ENCODE measurements at places on chromosomes 4 and X.

DNA sequence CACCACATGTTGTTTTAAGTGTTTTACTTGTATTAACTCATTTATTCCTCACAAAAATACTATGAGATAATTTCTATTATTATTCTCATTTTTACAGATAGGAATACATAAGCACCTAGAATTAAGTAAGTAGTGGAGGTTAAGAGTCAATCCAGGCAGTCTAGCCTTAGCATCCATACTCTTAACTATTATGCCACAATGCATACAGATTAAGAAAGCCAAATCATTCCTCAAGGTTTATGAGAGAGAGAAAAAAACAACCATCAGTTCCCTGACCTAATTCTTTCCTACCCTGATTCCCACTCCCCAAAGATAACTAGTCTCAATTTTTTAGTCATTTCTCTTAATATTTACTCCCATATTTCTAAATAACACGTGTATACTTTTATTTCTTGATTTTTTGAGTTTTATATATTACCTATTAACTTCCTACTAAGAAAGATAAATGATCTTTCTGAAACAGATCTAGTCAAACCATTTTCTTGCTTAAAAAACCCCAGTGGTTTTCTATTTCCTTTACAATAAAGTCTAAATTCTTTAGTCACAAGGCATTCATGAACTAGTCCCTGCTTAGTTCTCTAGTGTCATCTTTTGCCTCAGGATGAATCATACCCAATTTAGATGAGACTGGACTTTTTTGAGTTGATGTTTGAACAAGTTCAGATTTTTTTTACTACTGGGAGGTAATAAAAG is 16.0 kb downstream of the UBA6 start:
- no peak for DNase-seq

- DNase-seq = peak; percentile 44
Observed at GRCh38 chr4:95155759-95156451, 392.9 kb downstream of the UNC5C start.

DNA sequence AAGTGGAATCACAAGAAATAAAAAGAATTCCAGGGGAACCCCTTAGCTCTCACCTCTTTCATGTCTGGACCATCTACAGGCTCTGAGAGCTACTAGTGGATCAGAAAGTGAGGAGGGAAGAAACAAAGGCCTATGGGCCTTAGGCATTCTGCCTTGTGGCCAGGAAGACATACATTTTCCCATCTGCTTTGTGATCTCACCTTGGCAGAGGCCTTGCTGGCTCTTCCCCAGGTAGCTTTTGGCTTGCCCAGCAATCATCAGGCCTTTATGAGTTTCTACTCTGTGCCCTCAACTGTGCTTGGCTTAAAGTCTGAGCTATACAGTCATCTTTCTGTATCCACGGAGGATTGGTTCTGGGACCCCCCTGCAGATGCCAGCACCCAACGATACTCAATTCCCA is 28.3 kb upstream of the CD99L2 start:
- no peak for DNase-seq

- peak; percentile 65 for DNase-seq
Observed at GRCh38 chr4:61200187-61200915, at the start of gene ADGRL3. ADGRL3 (plus strand) TSS chr4:61200326.

DNA sequence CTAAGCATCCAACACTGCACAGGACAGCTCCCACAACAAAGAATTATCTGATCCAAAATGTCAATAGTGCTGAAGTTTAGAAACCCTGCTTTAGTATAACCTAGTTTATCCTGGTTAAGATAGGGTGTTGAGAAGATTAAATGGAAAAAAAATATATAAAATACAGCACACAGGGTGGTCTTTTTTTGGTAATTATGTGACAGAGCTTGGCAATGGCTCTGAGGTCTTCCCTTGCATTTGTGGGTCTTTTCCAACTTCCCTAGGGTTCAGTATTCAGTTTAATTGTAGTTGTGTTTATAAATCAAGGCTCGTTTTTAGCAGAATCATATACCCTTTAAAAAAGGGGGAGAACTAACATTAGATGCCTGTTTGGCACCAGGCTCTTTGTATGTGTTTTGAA is 36.6 kb downstream of the REPS2 start:
- DNase-seq = no peak

GRCh38 chr4:4854649-4855295 is 4.7 kb upstream of the MSX1 start:
- DNase-seq = no peak

- no peak for DNase-seq
Observed at GRCh38 chr4:151417766-151418376, 8.9 kb downstream of the FHIP1A start.

GRCh38 chr4:100936661-100937375 is 410.5 kb downstream of the PPP3CA start:
- no peak for DNase-seq

GRCh38 chrX:32530802-32531403 is 680.4 kb downstream of the DMD start:
- DNase-seq = no peak

GRCh38 chrX:118615141-118615540 is 112.3 kb upstream of the IL13RA1 start:
- DNase-seq = no peak

DNA sequence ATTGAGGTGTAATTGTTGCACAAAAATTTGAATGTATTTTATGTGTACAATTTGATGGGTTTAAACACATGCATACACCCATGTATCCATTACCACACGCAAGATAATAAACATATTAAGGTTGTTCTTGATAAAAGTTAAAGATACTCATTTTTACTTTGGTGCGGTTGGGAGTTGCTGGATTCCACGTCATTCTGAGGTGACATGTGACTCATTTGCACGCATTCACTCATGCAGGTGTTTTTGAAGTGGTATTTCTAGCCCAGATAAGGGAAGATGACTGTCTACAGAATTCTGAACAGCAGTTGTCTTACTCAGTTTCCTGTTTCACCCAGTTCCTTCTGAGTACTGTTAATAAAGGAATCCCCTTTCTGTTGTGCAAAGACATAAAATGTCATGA is 142.0 kb downstream of the RTL3 start:
- no peak for DNase-seq

GRCh38 chr4:88734403-88734949 is 36.8 kb upstream of the NAP1L5 start:
- no peak for DNase-seq

GRCh38 chr4:159606835-159607234 is 504.0 kb downstream of the RAPGEF2 start:
- DNase-seq = peak; percentile 14

- DNase-seq = no peak
Observed at GRCh38 chrX:120485315-120485637, 16.2 kb upstream of the LAMP2 start.

DNA sequence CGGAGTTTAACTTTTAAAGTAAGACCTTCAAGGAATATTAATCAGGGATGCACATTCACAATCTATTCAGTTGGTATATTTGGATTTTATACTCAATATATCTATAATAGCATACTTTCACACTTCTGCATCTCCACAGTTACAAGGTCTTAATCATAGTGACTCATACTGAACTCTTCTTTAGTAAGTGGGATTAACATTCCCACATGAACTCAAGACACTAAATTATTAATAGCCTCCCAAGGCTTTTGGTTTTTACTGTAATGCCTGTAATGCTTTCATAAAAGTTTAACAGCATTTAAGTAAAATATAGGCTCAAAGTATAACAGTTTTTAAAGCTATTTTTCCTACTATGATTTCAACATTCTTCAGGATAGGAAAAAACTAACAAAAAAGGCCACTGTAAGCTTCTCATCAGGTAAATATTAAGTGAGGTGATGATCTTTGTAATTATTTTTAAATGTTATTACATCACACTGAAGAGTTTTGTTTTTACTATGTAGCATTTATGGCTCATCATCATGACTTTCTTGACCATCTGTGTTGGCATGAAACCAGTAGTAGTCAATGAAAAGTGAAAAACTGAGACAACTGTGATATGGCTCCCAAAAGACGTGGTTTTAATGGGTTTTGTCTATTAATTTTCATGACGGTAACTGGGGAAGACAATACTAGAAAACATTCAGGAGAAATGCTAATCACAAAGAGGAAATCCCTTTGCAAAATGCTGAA is 91.5 kb upstream of the GALNT7 start:
- no peak for DNase-seq

- no peak for DNase-seq
Observed at GRCh38 chr4:113610537-113610936, 151.0 kb downstream of the CAMK2D start.

DNA sequence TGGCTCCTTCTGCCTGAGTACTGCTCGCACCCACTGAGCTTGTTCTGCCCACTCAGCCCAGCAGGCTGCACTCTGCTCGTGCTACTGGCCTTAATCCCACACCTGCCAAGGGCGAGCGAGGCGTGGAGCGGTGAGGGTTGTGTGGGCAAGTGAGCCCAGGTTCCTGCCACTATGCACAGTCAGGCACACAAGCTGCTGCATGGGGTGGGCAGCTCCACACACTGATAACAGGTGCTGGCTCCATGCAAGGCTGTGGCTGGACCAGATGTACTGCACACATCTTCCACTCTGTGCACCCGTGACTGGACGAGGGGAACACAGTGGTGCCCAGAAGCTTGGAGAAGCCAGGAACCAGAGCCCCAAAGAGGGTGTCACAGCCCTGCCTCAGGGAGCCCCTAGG is 184.3 kb upstream of the NUDT6 start:
- DNase-seq = no peak

DNA sequence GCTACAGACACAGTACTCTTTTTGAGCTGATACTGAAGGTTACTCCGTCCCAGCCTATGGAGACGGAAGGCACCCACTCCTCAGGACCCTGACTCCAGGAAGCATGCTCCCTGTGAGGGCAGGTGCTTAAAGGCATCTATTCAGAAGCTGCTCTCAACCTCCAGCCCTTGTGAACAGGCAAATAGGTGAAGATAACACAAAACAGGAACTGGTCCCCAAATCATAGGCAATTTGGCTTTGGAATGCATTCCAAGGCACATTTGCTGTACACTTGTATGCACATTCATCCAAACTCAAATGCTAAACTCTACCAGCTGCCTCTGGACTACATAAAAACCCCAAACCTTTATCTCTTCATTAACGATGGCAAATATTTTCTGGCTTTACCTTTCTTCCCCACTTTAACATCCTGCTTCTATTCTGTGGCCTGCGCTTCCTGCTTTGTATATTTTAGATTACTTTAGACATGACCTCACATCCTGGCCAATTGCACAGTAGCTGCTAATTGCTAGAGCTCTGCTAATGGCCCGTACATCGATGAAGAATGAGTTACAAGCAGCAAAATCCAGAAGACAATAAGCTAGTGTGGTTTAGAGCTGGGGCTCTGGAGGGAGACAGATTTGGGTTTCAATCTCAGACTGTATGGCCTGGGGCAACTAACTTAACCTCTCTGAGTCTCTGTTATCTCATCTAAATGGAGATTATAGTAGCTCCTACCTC is 3.2 kb downstream of the SEL1L3 start:
- DNase-seq = no peak

DNA sequence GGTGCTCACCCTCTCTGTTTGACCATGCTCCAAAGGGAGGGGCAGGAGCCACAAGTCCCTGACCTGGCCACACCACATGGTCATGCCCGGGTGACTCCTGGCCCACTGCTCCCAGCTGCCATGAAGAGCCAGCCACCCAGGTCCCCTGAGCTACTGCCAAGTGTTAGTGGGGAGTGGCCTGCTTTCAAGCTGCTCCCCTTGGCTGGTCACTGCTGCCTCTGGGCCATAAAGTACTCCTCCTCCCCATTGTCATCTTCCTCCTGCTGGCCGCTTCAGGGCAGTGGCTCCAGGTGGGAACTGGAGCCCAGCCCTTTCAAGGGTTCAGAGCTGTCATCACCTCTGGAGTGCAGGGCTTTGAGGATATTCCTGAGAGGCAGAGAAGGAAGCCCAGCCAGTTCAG is 27.3 kb upstream of the RBBP7 start:
- no peak for DNase-seq

GRCh38 chrX:17459661-17460060 is 84.7 kb downstream of the NHS start:
- no peak for DNase-seq

- DNase-seq = no peak
Observed at GRCh38 chr4:149988087-149988410, 90.2 kb upstream of the DCLK2 start.

GRCh38 chrX:40290517-40290916 is 192.8 kb upstream of the BCOR start:
- DNase-seq = no peak

DNA sequence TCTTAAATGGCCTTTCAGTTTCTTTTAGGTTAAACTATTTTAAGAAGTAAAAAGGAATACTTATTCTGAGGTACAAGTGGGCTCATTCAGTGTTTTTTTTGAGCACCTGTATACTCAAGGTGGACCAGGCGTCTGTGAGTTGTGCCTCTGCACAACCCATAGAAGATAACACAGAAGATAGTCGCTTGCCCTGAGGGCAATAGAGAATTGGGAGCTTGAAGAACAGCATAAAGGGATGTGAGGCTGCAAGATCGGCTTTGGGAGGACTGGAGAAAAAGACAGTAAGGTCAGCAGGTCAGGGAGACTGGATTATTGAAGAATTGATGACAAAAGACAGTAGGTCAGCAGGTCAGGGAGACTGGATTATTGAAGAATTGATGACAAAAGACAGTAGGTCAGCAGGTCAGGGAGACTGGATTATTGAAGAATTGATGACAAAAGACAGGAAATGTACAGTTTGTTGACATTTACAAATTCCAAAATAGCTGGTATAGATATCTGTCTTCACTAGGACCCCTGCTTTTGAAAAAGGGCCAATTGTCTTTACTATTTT is 3.1 kb downstream of the CPE start:
- no peak for DNase-seq

DNA sequence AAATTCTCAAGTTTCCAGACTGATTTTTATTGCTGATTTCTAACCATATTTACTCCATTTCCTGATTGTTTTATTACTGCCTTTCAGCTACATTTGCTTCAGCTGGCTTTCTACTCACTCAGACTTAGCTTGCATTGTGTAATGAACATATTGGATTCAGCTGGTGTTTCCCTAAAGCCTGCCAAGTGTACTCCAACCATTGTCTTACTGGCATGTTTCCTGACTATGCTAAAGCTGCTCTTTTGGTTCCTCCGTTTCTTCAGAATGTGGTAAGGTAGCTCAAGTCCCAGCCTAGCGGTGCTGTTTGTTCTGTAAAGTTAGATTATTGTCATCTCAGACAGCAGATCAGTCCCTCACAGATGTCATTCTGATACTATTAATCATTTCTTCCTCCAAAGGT is 53.1 kb upstream of the GLRA2 start:
- DNase-seq = no peak

- DNase-seq = no peak
Observed at GRCh38 chr4:124890522-124890921, 178.0 kb upstream of the ANKRD50 start.

- no peak for DNase-seq
Observed at GRCh38 chr4:182695842-182696241, 221.3 kb downstream of the DCTD start.

- no peak for DNase-seq
Observed at GRCh38 chrX:136671006-136671610, 23.1 kb downstream of the CD40LG start.

- no peak for DNase-seq
Observed at GRCh38 chrX:133254666-133255065, 36.5 kb upstream of the TFDP3 start.

GRCh38 chrX:1453395-1453783 is 680 bp upstream of the ASMTL start:
- DNase-seq = no peak

GRCh38 chr4:109406337-109406931 is 27.2 kb upstream of the SEC24B start:
- peak; percentile 38 for DNase-seq
